ENCODE measurements at places on chromosomes 11 and 22.
A peak's percentile ranks its signal among the peaks of the same experiment; 100 is the strongest.

GRCh38 chr11:118007040-118007439 lies 20.8 kb downstream of the IL10RA start:
- DNase-seq: no peak

DNA sequence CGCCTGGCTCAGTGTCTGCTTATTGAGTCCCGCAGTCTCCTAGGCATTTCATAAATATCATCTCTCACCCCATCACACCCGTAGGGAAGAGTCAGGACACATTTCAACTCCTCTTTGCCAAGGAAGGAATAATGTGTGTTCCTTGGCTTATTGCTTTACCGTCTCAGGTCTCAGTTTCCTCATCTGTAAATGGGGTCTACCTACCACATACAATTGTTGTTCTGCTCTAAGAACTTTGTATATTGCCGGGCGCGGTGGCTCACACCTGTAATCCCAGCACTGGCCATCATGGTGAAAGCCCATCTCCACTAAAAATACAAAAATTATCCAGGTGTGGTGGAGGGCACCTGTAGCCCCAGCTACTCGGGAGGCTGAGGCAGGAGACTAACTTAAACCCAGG lies 3.1 kb upstream of the THRSP start:
- DNase-seq: no peak

- peak; percentile 89 for DNase-seq
Measured at GRCh38 chr22:27252282-27253049, 549.1 kb downstream of the MN1 start.

- DNase-seq: no peak
Measured at GRCh38 chr22:39718921-39719475, 148.4 kb downstream of the CACNA1I start.

GRCh38 chr11:78763664-78764063 lies 189.0 kb upstream of the NARS2 start:
- no peak for DNase-seq

- DNase-seq: no peak
Measured at GRCh38 chr22:32448980-32449379, 15.3 kb downstream of the BPIFC start.

DNA sequence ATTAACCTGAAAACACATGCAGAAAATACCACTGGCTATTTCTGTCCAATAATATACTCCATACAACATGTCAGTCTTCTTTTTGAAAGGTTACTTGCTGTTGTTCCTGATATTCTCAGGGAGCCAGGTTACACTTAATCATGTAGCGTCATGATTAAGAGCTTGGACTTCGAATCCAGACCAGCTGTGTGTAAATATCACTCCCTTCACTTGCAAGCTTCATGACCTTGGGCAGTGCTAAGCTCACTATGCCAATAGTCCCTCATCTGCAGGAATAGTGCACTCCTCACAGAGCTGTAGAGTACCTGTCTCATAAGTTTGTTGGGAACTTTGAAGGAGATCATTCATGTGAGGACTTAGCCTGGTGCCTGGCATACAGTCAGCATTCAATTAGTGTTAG lies 1.9 kb downstream of the HTR3B start:
- DNase-seq: no peak

GRCh38 chr22:42863349-42863961 lies 6.4 kb upstream of the ARFGAP3 start:
- DNase-seq: peak; percentile 91

- DNase-seq: peak; percentile 63
Measured at GRCh38 chr11:128653801-128654231, 40.1 kb upstream of the FLI1 start.

GRCh38 chr11:46413760-46414465 lies 22.3 kb upstream of the CHRM4 start:
- DNase-seq: no peak

DNA sequence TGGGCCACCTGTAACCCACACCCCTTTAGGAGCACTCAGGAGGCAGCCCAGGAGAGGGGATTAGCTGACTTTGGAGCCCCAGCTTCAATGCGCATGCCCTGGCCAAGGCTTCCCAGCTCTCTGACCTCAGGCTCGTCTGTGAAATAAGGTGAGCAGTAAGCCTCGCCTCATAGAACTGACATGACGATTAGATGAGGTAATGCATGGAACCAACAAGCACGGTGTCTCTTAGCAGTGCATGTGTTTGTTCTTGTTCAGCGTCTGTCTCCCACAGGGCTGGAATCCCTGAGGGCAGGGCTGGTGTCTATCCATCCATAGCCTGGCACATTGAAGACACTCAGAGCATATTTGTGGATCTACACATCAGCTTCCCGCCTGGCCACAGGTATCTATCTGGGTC lies 415.4 kb downstream of the MN1 start:
- no peak for DNase-seq

DNA sequence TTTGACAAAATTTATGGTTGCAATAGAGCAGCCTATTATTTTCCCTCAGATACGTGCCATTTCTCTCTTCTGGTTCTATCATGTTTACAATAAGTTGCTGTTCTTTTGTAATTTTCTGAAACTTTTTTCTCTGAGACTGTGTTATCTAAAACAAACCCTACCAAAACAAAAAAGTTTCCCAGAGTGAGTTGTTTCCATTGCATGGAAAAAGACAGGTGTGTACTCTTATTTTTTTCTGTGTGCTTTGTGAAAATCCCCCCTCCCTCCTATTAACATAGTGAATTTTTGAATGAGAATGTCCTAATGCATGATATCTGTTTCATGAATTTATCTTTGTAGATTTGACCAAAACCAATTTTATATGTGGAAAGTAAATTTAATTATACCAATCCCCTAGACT lies 137.6 kb downstream of the DDX10 start:
- no peak for DNase-seq
